ENCODE measurements at places on chromosomes 4 and X. TPM values are rescaled to one million over a fixed set of nuclear protein-coding genes. Genes with fewer than 3 reads are reported as not detected.

The STOX2 gene
- total RNA-seq, result 2.4 TPM

- peak; percentile 22 for DNase-seq
Observed at GRCh38 chr4:189773909-189774308, 166.8 kb upstream of the FRG1 start.

The TMEM35A gene
- total RNA-seq, result not detected

- peak; percentile 63 for DNase-seq
Observed at GRCh38 chr4:95761871-95762270, 78.0 kb upstream of the PDHA2 start.

DNA sequence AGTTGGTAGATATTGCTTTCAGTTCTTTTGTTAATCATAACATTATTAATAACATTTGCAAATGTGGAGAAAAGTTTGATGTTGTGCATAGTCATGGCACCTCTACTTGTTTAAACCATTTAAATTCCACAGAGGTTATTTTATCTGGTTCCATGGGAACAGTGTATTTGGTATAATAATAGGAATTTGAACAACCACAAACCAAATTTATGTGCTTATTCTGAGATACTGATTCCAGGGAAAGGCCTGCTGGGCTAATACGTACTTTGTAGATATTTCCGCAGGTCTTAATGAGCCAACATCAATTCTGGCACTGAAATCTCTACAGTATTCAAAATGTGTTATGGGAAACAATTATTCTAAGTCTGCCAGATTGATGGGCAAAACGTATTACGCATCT is 319.0 kb downstream of the DKK2 start:
- DNase-seq, result no peak

- DNase-seq, result peak; percentile 96
Observed at GRCh38 chr4:82785611-82786400, 12.8 kb downstream of the SCD5 start.

The TRPC5OS gene
- total RNA-seq, result not detected

DNA sequence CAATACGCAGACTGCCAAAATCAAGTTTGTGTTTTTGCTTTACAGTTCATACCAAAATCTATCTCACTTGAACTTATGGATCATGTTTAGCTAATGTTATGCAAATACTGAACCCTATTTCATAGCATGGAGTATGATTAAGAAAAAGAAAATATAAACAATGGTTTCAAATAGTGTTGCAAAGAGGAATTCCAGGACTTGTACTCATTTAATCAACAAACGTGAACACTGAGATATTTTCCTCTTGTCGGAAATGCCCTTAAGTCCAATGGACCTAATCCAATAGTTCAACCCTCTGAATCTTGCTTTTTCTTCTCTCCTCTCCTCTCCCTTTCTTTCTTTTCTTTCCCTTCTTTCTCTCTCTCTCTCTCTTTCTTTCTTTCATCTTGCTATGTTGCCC is 30.8 kb downstream of the RASL11B start:
- DNase-seq, result no peak

All from bronchial epithelial cell (primary cell).